Suppressor macrophage treated with lipopolysaccharide for 1 hour (primary cell): ENCODE measurements at places on chromosomes 7 and 10.

DNA sequence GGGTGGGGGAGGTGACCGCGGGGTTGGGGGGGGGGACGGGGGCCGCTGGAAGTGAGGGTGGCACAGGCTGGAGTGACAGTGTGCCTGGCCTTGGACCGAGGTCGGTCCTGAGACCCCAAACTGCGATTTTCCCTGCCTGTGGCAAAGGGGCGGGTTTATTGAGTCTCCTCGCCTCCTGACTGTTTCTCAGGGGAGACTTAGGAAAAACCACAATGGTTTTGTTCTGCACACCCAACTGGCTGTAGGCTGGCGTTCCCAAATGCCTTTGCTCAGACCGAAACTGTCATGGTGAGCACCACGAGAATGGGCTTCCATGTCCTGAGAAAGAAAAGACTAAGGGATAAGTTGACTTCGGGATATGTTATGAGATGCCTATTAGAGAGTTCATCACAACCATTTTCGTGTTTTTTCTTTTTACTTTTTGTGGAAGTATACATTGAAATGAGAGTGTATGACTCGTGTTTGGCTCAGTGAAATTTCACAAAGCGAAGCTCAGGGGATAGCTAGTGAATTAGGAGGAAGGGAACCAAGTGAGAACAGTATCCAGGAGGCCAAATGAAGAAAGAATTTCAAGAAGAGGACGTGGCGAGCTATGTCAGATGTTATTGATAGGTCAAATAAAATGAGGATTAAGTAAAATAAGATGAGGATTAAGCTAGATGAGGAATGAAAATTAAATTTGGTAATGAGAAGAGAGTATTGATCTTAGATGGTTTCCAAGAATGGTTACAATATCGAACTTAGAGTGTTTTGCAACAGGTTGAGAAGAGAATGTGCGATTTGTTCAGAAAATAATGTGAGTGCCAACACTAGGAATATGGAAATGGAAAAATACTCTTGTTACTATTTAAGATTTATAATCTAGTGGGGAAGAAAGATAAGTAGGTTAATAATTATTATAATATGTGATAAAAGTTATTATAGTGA is 918 bp downstream of the NET1 start:
- DNase-seq, result peak; percentile 28

DNA sequence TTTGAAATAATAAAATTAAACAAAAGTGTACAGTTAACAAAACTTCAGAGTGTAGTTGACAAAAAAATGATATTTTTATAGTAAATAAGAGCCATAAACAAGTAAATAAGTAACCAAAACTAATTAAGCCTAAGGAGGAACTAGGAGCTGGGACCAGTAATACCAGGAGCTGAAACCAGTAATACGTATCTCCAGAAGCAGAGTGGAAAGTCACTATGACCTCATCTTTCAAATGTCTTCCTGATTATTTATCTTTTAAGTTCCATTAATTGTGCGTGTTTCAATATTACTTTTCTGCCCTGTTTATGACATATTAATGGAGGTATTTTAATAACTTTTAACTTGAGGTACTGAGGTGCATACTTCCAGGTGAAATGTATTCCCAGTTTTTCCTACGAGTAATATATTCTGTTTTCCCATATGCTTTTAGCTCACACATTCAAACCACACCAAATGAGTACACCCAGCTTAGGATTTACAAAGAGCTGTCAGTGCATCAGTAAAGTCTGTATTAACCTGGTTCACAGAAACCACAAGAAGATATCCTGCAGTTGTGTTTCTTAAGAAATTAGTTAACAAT is 283.7 kb upstream of the HGF start:
- no peak for DNase-seq

DNA sequence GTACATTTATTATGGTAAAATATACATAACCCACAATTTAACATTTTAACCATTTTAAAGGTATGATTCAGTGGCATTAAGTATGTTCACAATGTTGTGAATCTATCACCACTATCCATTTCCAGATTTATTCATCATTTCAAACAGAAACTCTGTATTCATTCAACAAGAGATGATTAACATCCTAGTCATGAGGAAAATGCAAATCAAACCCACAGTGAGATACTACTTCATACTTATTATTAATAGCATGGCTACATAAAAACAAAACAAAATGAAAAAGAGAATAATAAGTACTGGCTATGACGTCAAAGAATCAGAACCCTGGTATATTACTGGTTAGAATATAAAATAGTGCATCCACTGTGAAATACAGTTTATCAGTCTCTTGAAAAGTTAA is 386.6 kb upstream of the POM121L12 start:
- DNase-seq, result no peak

DNA sequence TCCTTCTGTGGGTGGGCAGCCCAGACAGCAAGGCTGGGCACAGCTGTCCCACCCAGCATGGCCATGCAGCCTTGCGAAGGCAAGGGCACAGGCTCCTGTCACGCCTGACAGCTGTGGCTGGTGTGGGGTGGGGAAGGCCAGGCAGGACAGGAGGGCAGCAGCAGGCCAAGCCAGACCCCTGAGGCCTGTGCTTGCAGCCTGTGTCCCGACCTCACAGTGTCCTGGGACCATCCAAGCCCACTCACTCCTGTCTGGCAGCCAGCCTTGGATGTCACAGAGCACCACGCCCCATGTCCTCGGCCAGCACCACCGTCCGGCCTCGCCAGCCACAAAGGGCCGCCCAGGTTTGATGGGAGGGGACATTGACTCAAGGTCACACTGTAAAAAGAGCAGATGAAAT is 85.5 kb upstream of the LRRC4 start:
- DNase-seq, result no peak

- DNase-seq, result no peak
Measured at GRCh38 chr10:58438340-58438871, 53.2 kb downstream of the TFAM start.

DNA sequence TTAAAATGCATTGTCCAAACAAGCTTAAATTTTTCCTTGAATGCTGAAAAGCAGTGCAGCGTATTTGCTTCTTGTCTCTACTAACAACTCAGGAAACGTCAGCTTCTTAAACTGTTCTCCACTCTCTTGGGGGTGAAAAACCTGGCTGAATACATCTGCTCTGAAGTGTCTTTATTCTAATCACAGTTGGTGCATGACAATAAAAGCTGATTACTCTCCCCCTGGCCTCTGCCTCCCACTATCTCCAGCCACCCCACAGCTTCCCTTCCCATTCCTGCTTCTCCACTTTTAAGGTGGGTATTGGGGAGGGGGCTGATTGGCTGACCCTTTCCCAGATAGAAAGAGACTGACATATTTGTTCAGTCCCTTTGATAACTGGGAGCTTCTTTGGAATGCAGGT is 456.0 kb downstream of the SORCS1 start:
- DNase-seq, result no peak

DNA sequence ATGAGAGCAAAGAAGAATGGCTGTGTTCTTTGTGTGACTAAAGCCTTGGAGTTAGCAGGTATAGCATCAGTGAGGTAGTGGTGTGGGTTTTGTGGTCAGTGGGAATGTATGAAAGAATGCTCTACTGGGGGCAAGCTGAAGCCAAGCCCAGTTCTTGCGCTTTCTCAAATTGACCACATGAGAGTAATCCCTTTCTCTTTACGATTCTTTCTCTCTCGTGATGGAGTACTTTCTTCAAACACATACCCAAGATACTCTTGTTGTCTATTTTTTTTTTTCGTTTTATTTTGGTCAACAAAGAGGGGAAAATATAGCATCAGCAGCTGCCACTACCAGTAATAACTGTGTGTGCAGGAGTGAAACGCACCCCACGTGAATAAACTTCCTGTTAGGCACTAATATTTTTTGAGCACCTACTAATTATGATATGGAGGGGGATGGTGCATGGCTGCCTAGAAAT is 8.4 kb upstream of the PANK1 start:
- no peak for DNase-seq

DNA sequence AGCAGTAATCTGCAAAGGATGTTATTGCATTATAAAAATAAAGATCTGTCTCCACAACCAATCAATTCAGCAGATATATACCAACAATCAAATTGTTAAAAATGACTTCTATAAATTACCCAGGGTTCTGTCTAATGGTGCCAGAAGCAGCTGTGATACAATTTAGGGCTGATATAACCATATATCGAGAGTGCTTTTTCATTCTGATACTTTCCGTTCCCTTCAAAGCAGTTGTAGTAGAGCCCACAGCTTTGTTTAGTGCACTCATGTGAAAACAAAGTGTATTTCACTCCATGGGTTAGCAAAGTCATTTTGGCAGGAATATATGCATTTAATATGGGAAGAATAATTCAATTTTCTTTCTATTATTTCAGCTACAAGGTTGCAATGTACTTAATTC is 83.1 kb upstream of the CHCHD3 start:
- DNase-seq, result no peak

DNA sequence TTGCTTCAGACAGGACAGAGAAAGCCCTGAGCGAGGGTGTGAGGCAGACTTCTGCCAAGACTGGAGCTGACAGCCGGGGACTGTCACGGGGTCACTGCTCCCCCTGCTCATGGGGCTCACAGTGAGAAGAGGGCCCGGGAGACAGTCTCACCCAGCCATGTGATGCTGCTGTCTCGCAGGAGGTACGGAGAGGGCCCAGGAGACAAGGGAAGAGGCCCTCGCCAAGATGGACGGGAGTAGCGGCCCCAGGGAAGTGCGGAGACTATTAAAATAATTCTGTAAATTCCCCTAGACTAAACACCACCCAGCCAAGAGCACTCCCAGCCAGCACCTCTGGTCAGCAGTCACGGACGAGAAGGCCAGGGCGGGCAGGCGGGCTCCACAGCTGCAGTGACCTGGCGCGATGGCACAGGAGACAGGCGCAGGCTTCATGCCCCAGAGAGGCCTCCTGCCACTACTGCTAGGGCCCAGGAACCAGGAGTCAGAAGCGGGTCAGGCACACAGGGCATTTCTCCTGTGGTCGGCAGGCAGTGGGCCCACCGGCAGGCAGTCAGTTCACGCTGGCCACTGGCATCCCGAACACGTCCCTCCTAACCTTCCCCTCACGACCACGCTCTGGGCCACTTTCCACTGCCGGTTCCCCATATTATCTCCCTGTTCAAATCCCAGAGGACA is 24.1 kb downstream of the WDR86 start:
- DNase-seq, result no peak

- no peak for DNase-seq
Measured at GRCh38 chr10:94353336-94353735, 9.4 kb downstream of the NOC3L start.

GRCh38 chr10:9076066-9076465 is 1021.6 kb downstream of the GATA3 start:
- no peak for DNase-seq

DNA sequence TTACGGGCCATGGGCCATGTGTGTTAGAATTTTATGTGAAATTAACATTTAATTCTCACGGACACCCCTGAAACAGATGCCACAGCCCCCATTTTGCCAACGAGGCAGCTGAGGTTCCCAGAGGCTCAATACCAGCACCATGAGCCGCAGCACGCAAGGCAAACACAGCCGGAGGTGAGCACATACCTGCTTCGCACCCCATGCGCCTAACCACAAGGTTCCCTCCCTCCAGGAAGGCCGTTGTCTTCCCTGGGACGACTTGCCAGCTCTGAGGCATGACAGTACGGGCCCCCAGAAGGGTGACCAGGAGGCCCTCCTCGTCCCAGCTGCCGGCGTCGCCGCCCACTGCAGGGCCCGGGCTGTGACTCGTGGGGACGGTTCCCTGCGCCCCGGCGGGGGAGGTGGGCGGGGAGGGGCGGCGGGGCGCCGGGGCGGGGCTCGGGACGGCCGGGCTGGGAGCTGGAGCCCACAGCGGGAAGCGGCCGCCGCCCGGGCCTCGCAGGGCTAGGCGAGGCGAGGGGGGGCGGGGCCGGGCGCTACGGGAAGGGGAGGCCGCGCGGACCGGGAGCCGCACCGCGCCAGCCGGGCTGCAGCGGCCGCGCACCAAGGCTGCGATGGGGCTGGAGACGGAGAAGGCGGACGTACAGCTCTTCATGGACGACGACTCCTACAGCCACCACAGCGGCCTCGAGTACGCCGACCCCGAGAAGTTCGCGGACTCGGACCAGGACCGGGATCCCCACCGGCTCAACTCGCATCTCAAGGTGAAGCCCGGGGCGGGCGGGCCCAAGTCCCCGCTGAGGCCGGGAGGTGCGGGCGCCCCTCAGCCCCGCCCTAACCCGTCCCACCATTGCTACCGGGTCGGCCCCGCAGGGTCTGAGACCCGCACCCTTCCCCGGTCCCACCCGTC is at the start of gene CAV2:
Gene CAV2, plus strand, starts transcription at position 571 of the 910 bp plus-strand sequence. Its CDS starts 44 bp downstream, at position 615.
- DNase-seq, result peak; percentile 88

- no peak for DNase-seq
Measured at GRCh38 chr7:153388611-153389010, 629.1 kb downstream of the ACTR3B start.
